ENCODE measurements at places on chromosomes 6 and 20. TPM values are rescaled to one million over a fixed set of nuclear protein-coding genes. Genes with fewer than 3 reads are reported as not detected.

KHDC1L gene
- 1.4 TPM for total RNA-seq

DNA sequence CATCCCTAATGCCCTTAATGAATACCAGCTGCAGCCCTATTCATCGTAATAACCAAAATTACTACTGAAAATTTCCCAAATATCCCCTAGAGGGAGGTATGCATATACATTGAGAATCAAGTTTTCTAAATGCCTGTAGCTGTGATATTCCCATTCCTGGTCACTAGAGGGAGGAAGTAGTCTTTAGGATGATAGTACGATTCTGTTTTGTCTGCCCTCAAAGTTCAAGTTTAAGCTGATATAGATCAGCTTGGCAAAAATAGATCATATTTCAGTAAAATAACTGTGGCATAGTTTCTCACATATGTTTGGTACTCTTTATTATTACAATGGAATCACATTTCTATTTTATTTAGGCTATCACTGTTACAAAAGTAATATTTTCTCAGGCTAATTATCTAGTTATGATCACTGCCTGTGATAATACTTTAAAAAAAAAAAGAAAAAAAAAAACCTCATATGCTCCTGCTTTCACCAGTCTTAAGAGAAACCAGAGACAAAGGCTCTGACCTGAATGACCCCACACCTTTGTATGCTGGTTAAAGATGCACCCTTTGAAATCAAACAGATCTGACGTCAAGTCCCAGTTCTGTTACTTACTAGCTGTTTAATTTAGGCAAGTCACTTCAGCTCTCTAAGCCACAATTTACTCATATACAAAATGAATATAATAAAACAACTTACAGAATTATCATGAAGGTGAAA is 11.0 kb downstream of the TSPYL1 start:
- no peak for DNase-seq
- H3K4me3 ChIP-seq, result no peak overlapping the region
- H3K27ac ChIP-seq, result no peak overlapping the region
- H3K36me3 ChIP-seq, result peaks cover 19% of the 10 kb centered on the region

GRCh38 chr6:15044146-15044882 is 201.6 kb upstream of the JARID2 start:
- H3K4me3 ChIP-seq, result no peak overlapping the region
- no peaks in the 10 kb centered on the region for H3K27me3 ChIP-seq
- no peak overlapping the region for H3K27ac ChIP-seq
- no peak for DNase-seq
- H3K36me3 ChIP-seq, result no peaks in the 10 kb centered on the region

AGER gene
- 8.5 TPM for total RNA-seq

TUBB2B gene
- total RNA-seq, result 6.8 TPM

DNA sequence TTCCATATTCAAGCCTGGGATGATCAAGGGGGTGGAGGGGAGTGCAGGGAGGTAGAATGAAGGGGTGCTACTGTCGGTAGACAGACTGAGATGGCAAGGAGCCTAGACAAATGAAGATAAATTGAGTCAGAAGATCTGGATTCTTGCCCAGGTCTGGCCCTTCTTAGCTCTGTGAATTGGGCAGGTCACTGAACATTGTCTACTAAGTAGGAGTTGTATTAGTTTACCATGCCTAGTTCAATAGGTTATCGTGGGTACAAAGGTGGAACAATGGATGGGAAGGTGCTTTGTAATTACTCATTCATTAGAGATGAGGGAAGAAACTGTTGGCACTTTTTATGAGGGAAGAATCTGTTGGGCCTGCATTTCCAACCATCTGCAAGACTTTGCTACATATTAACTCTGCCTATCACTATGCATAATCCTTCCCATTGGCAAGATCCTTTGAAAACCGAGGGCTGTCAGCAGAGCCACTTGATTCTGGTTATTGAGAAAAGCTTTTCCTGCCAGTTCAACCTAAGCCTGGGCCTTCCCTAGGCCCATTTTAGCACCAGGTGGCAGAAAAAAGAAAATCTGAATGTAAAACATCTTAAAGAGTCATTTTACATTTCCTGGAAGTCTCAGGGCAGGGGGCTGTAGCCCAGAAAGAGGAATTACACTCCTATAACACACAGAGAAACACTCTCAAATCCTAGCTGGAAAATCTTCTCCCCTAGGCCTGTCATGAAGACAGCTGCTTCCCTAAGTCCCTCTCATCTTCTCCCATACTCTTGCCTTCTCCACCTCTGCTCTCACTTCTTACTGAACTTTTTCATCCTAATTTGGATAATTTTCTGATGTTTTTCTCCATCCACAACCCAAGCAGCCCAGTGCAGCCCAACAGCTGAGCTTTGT is 103.5 kb downstream of the CD24 start:
- H3K36me3 ChIP-seq, result no peaks in the 10 kb centered on the region

- H3K4me3 ChIP-seq, result no peak overlapping the region
- H3K36me3 ChIP-seq, result no peaks in the 10 kb centered on the region
- peak overlapping the region; percentile 47 for H3K27ac ChIP-seq
- no peak for DNase-seq
Observed at GRCh38 chr20:5642155-5642981, 107.8 kb upstream of the SHLD1 start.

GABRR1 gene
- under 0.01 TPM for total RNA-seq

GRCh38 chr6:158686311-158686710 is 36.5 kb downstream of the SYTL3 start:
- peaks cover 23% of the 10 kb centered on the region for H3K36me3 ChIP-seq
- peak overlapping the region; percentile 25 for H3K4me3 ChIP-seq
- DNase-seq, result no peak
- peak overlapping the region; percentile 80 for H3K27ac ChIP-seq

DNA sequence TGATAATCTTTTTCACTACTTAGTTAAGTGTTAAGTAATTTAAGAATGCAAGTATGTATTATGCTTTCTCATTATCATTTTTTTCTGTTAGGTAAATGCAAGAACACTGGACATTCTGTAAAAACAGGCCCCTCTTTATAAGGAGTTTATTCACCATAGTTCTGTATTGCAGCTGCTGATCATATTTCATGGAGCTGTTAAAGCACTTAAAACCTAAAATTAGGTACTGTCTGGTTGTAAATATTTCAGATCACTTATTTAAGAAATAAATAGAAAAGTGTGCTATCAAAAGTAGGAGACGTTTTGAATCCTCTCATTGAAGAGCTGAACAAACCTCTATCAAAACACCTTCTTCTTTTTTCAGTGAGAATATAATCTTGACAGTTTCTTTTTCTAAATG is 3.9 kb downstream of the EYA4 start:
- no peaks in the 10 kb centered on the region for H3K4me1 ChIP-seq
- no peak overlapping the region for H3K27ac ChIP-seq
- no peak overlapping the region for H3K4me3 ChIP-seq
- no peaks in the 10 kb centered on the region for H3K36me3 ChIP-seq

FAXC gene
- 2.9 TPM for total RNA-seq

MYMX gene
- 1.7 TPM for total RNA-seq

DNA sequence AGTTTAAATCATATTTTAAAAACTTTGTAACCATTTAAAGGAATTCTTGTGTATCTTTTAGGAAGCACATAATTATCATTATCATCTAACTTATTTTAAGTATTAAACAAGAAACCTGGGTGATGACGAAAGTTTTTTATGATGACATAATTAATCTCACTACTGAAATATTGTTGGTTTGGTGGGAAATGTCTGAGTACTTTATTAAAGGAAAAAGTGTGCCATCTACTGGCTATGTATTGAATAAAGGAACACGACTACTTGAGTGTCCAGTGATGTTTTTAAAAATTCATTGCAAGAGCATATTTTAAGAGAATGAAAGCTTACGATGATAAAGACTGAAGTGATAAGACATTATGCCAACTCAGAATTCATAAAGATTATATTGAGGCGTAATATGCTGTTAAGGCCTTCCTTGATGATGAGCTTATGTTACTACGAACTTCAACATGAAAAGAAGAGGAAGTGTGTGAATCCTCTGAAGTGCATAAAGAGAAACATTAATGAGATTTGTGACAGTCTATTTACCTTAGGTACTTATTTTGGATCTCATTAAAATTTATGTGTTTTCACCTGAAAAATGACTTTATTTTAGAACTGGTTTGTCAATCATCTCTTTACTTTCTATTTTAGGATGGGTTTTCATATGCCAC is 12.0 kb upstream of the TRMT11 start:
- no peak overlapping the region for H3K27ac ChIP-seq
- no peaks in the 10 kb centered on the region for H3K4me1 ChIP-seq
- H3K27me3 ChIP-seq, result no peaks in the 10 kb centered on the region

GRCh38 chr20:52943185-52943841 is 28.8 kb upstream of the TSHZ2 start:
- no peaks in the 10 kb centered on the region for H3K4me1 ChIP-seq
- no peaks in the 10 kb centered on the region for H3K36me3 ChIP-seq
- H3K27me3 ChIP-seq, result no peaks in the 10 kb centered on the region
- no peak overlapping the region for H3K4me3 ChIP-seq
- H3K27ac ChIP-seq, result no peak overlapping the region
- DNase-seq, result no peak

- peaks cover 37% of the 10 kb centered on the region for H3K4me1 ChIP-seq
- peaks cover 66% of the 10 kb centered on the region for H3K27me3 ChIP-seq
- H3K4me3 ChIP-seq, result peak overlapping the region; percentile 44
- DNase-seq, result no peak
- peaks cover under 1% of the 10 kb centered on the region for H3K36me3 ChIP-seq
Observed at GRCh38 chr6:36679043-36679833, 724 bp downstream of the CDKN1A start.

DNA sequence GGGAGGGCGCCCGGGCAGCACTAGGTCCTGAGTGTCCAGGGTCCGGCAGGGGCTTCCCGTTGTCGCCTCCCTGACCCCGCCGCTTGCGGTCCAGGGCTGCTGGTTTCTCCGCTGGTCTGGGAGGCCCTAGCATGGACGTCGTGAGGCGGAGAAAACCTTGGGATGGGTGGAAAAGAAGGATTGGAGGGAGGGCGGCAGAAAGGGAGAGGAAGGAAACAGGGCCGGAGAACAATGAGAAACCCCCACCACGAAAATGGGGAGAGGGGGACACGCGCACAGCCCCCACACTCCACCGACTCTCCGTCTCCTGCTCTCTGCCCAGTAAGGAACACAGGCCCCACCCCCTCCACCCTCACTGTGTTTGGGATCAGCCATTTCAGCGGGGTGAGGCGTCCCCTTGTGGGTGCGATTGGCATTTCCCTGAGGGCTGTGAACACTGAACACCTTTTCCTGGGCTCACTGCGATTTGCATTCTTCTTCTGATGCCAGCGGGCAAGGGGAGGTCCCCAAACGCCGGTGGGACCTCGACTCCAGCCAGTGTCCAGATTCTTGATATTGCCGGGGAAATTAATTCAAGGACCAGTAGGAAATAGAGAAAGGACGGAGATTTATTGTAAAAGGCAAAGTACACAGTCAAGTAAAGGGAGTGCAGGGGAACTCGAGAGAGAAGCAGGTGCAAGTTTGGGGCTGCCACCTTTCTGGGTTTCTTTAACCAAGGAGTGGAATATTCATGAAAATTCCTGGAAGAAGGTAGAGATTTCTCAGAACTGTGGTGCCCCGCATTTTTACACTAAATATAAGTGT is 3.3 kb upstream of the RAET1G start:
- H3K36me3 ChIP-seq, result no peaks in the 10 kb centered on the region
- no peak overlapping the region for H3K27ac ChIP-seq
- no peak overlapping the region for H3K4me3 ChIP-seq
- peaks cover 30% of the 10 kb centered on the region for H3K27me3 ChIP-seq
- H3K4me1 ChIP-seq, result peaks cover 20% of the 10 kb centered on the region

GSTA1 gene
- 0.66 TPM for total RNA-seq

- H3K27ac ChIP-seq, result no peak overlapping the region
- no peaks in the 10 kb centered on the region for H3K4me1 ChIP-seq
- H3K36me3 ChIP-seq, result no peaks in the 10 kb centered on the region
- DNase-seq, result no peak
- H3K27me3 ChIP-seq, result no peaks in the 10 kb centered on the region
Observed at GRCh38 chr6:142291512-142291911, 10.3 kb upstream of the ADGRG6 start.

DNA sequence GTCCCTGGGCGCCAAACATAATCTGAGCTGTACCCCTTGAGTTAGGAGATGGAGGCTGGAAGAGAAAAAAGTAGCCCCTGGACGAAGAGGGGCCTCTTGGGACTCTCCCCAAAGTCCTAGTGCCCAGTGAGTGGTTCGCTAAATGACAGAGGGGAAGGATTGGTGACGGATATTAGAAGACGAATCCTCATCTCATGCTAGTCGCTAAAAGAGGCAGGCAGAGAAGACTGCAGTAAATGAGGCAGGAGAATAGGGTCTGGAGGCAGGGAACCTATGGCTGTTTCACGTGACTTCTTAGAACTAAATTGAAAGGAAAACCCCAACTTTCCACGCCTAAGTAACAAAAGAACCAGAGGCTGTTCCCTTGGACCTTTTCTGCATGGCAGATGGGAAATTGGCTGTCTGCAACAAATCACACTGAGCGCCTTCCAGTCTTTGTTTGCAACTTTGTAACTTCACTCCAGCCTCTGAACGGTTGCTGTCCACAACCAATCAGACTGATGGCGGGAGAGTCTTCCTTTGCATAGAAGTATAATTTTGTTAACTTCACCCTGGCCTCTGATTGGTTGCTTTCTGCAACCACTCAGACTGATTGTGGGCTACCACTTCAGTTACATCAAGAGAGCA is 731 bp upstream of the RBL1 start:
- no peak for DNase-seq
- peaks cover 27% of the 10 kb centered on the region for H3K4me1 ChIP-seq
- peak overlapping the region; percentile 88 for H3K4me3 ChIP-seq
- peaks cover 15% of the 10 kb centered on the region for H3K36me3 ChIP-seq

DNA sequence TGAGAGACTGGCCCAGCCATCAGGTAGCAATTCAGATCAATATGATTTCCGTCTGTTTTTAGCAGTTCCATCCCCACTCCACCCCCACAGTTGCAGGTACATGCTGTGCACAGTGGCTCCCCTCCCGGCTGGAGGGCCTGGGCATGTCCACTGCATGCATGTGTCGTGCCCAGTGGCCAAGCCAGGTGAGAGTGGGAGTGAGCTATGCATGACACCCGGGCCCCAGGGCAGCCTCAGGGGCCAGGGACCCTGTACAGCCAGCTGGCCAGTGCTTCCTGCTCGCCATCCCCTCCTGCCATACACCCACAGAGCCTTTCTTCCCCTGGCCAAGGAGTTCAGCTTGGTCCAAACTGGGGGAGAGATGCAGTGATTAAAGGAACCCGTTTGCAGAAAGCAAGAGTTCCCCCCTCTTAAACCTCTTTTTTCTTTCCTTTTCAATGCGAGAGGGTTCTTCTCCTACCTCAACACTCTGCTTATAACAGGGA is 135.3 kb downstream of the THBS2 start:
- H3K27ac ChIP-seq, result no peak overlapping the region
- no peaks in the 10 kb centered on the region for H3K27me3 ChIP-seq
- no peak for DNase-seq
- no peaks in the 10 kb centered on the region for H3K36me3 ChIP-seq
- H3K4me3 ChIP-seq, result no peak overlapping the region
- H3K4me1 ChIP-seq, result no peaks in the 10 kb centered on the region

GRCh38 chr6:83480470-83480869 is 31.9 kb upstream of the PRSS35 start:
- DNase-seq, result no peak
- no peak overlapping the region for H3K27ac ChIP-seq
- no peak overlapping the region for H3K4me3 ChIP-seq
- no peaks in the 10 kb centered on the region for H3K36me3 ChIP-seq
- no peaks in the 10 kb centered on the region for H3K27me3 ChIP-seq

GRCh38 chr6:134287859-134288537 is 29.9 kb downstream of the SGK1 start:
- no peaks in the 10 kb centered on the region for H3K36me3 ChIP-seq
- no peaks in the 10 kb centered on the region for H3K27me3 ChIP-seq
- peaks cover 11% of the 10 kb centered on the region for H3K4me1 ChIP-seq
- DNase-seq, result no peak

Measured in thymus (tissue), 14 donors.